ENCODE measurements at places on chromosomes 3 and 15. TPM values are rescaled to one million over a fixed set of nuclear protein-coding genes. Genes with fewer than 3 reads are reported as not detected.
A peak's percentile ranks its signal among the peaks of the same experiment; 100 is the strongest.

DNA sequence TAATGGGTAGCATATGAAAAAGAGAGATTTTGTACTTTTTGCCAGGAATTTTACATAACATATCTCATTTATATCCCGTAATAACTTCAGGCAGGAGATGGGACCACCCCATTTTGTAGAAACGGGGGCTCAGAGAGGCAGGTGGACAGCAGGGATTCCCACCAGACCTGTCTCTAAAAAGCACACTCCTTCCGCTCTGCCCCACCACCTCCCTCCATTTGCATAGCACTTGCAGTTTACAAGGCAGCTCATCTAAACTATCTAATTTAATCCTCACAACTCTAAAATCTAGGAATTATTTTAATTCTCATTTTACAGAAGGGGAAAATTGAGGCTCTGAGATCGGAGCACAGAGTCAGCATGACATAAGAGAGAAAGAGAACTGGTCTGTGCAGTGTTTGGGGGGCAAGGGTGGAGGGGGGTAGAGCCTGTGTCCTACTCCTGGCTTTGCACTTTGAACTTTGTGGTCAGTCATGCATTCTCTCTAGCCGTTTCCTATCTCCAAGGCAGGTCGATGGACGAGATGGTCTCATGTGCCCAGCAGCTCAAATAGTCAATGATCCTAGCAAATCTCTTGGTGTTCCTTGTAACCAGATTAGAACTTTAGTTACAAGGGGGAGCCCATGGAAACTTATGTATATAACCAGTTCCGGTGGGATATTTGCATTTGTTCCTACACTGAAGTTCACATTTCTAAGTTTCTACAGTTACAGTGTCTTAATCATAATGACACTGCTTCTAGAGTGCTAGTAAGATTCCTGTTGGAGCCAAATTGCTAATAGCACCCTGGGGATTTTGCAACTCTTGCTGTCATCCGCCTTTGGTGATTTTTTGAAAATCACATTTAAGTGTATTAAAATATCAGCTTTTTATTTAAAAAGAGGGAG, 18.6 kb downstream of the CRYGS start:
- DNase-seq = no peak

DNA sequence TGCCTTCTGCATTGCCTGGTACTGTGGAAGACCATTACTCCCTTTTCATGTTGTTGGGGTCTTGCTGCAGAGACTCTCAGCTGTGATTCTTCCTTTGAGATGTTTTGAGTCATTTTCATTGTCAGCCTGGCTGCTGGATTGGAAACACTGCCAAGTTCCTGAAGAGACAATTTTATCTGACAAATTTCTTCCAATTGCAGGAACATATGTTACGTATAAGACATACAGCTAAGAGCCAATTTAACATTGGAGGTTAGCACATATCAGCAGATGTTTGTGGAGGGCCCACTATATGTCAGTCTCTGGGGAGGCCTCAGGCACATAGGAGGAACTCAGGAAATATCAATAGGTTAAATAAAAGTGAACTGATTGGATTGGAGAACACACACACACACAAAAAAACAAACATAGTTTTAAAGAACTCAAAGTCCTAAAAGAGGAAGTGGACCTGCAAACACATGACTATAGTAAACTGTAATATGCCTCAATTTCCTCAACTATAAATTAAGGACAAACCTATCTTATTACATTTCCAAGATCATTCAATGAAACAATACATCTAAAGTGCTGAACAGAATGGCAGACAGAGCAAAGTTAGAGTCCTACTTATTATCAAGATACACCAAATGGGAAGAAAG, 172.3 kb downstream of the MYRIP start:
- DNase-seq = no peak

The CDC25A gene
- total RNA-seq = 10.3 TPM

The HCLS1 gene
- total RNA-seq = 7.3 TPM

DNA sequence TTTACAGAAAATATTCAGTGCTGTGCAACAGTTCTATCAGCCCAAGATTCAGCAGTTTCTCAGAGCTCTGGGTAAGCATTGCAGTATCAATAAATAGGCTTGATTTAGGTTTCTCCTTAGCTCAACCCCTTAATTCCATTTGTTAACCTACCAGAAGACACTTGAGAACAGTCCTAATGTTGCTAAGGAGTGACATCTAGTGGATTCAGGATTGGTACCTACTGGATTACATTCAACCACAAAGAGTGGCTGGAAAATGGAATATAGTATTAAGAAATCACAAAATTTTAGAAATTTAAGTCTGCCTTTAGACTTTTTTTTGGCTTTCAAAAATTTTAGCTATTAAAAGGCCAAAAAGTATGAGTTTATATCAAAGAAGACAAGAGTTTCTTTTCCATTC, 34.7 kb downstream of the POLG start:
- DNase-seq = peak; percentile 26

DNA sequence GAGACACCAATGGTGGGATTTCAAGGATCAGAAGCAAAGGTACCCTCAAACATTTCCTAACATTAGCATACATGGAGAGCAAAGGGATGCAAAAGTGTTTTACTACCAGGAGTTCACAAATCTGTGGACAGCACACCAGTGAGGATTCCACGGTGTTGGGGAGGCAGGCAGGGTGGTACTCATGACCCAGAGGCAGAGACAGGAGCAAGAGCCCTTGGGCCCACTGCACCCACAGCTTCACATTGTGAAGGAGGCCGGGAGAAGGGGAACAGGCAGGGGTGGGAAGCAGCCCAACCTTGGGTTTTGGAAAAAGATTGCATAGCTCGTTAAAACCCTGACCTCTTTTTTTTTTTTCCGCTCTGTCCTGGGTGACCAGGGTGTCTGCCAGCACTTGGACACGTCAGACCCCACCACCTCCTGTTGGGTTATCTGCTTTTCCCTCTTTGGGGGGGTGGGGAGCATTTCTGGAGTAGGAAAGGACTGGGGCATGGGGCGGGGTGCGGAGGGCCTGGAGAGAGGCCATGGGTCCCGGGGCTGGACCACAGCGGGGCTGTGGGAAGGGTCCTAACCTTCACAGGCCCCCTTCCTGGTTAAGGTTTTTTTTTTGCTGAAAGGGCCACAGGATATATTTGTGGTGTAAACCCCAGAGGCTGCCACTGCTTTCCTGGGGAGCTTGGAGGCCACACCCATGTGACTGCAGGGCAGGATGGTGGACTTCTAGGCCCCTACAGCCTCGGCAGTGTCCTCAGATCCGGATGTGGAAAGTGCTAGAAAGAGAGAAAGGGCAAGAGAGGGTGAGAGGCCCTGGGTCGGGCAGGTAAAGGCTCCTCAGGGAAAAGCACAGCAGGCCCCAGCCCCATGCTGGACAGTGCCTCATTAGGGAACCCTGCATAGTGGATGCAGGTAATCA, 12.5 kb downstream of the SH2D7 start:
- DNase-seq = no peak

The MUC13 gene
- total RNA-seq = 0.26 TPM

DNA sequence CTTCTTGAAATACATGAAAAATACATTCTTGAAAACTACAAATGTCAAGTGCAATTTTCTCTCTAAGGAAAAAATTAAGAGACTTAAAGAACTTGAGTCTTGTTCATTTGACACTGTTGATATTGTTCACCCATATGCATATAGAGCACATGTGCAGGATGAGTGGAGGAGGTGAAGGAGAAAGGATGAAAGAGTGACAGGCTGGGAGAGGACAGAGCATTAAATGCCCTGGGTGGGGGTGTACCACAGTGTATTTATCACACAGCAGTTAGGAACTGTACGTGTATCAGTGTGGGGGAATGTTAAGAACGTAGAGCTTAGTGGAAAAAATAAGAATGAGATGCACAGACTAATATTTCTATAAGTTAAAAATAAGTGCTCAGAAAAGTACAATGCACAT, 45.7 kb downstream of the CTDSPL start:
- DNase-seq = no peak

The EPHB3 gene
- total RNA-seq = not detected

DNA sequence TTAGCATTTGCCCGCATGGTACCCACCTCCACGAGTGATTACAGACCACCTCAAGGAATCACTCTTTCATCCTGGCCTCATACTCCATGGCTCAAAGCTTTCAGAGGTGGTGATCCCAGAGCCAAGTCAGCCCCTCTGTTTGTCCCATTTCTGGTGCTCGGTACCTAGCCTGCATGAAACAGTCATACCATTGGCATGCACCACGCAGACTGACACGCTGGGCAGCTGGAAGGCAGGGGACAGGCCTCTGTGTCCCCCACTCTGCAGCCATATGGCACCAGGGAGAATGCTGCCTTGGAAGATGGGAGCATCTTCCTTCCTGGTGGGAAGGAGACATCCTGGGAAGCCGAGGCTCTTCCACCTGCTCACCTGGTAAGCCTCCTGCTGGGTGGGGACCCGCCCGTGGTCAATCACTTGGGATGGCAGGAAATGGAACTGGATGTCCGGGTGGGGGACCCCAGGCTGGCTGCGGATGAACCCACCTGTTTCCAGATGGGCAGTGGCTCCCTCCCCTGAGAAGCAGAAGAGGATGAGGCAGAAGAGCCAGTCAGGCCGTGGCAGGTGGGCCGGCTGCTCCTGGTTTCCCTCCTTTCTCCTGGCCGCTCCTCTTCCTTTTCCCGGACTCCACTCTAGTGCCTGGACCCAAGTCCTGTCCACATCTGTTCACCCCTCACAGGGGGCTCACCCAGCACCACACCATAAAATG, 26.9 kb downstream of the CHDH start:
- DNase-seq = no peak

The LRRIQ4 gene
- 0.10 TPM for total RNA-seq

GRCh38 chr3:190534386-190534785, 20.5 kb downstream of the IL1RAP start:
- no peak for DNase-seq

- no peak for DNase-seq
These were observed 191.6 kb upstream of the TOPAZ1 start for GRCh38 chr3:44050101-44050500.

The SERINC4 gene
- 0.12 TPM for total RNA-seq

GRCh38 chr3:162348912-162349311, 852.3 kb downstream of the OTOL1 start:
- no peak for DNase-seq

- no peak for DNase-seq
These were observed 177.9 kb upstream of the TLE3 start for GRCh38 chr15:70275461-70276138.

GRCh38 chr3:79249701-79250100, 518.1 kb downstream of the ROBO1 start:
- DNase-seq = no peak

- DNase-seq = no peak
These were observed 816.3 kb upstream of the SEMA6D start for GRCh38 chr15:46901001-46901400.

GRCh38 chr3:136954251-136954650, 3.5 kb upstream of the IL20RB start:
- DNase-seq = no peak

The SH2D7 gene
- total RNA-seq = not detected

DNA sequence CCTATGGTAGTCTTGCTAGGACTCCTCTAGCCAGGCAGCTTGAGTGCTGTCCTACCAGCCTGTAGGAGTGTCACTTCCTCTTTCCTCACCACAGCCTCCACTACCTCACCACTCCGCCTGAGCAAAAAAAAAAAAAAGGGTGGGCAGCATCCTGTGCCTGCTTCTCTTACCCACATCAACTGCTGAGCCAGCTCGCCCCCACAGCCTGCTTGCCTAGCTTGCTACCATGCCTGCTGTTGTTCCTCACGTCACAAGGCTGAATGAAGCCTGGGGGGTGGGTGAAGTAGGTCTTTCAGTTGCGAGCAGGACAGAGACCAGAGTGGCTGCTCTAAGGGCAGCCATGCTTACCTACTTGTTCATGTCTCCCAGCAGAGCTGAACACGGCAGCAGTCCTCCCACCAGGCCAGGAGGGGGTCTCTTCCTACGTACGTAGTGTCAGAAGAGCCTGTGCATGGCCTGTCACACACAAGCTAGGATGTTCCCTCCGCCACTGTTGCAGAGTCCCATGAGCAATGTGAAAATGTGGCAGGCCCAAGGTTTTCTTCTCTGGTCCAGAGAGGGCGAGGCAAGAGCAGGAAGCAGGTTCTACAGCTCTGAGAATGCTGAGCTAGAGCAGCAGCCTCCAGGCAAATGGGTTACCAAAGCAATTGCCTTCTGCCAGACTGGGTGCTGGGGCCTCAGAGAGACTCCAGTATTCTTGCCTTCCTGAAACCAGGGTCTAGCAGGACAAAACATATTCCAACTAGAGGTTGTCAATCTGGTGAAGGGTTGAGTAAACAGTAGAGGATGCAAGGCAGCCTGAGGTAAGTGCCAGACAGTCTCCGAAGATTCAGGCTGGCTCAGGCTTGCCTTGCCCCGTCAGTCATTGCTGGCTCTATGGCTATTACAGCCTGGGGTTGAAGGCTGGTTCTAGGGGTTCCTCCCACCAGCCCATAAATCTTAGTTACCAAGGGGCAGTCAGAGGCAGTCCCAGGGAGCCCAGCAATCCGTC, 8.1 kb downstream of the PPM1M start:
- no peak for DNase-seq

DNA sequence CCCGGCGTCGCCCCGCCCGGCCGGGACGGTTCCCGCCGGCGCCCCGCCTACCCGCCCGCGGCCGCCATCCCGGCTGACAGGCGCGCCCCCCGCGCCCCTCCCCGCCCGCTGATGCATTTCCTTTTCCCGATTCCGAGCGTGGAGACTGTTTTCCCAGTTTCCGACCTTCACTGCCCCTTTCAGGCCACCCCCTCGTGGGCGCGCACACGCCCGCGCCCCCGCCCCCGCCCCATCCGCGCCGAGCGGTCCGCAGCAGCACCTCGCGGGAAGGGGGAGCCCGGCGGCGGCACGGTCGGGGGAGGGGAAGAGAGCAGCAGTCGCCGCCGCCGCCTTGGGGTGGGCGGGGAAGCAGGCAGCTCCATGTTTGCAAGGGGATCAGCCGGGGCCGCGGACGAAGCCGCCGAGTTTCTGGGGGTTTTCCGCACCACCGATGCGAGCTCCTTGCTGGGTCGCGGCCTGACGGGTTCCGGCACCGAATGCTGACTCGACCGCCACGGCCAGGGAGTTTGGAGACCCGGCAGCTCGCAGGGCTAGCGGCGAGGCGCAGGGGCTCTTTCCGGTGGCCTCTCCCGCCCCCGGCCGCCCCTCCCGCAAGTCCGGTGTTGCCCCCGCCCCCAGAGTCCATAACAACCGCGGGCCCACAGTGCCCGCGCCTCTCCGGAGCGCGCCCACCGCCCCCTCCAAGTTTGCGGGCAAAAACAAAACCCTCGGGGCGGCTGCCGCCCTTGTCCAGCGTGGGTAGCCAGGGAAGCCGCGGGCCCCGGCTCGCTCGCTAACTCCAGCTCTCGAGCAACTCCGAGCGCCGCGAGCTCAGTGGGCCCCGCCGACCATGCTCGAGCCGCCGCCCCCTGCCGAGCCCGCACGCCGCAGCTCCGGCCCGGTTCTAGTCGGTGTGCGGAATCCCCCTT, 3.2 kb upstream of the SIN3A start:
- DNase-seq = no peak

The MME gene
- total RNA-seq = not detected

- no peak for DNase-seq
These were observed 149.9 kb downstream of the SST start for GRCh38 chr3:187520027-187520945.
